ENCODE measurements at places on chromosomes 4 and X.

- DNase-seq: no peak
Observed at GRCh38 chr4:128698386-128698785, 111.1 kb upstream of the JADE1 start.

- no peak for DNase-seq
Observed at GRCh38 chr4:74397748-74398426, 32.9 kb downstream of the EREG start.

DNA sequence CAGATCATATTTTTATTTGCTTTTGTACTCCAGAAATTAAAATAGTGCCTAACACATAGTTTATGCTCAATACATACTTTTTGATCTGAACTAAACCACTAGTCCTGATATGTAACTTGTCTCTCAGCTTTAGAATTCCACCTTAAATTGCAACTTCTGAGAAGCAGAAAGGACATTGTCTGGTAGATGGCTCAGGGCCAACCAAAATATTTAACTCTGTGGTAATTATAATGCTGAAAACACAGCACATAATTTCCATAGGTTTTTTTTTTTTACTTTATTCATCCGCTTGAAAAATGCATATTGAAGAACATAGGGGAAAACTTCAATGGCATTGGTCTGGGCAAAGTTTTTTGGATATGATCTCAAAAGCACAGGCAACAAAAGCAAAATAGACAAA is 59.3 kb downstream of the AREG start:
- DNase-seq: no peak

GRCh38 chr4:98932539-98932938 is 3.6 kb upstream of the EIF4E start:
- DNase-seq: no peak

GRCh38 chr4:38173935-38174518 is 213.8 kb downstream of the PTTG2 start:
- DNase-seq: no peak

GRCh38 chr4:164288578-164288977 is 465.4 kb upstream of the SMIM31 start:
- no peak for DNase-seq

GRCh38 chr4:8911316-8912088 is 39.9 kb upstream of the HMX1 start:
- DNase-seq: no peak

DNA sequence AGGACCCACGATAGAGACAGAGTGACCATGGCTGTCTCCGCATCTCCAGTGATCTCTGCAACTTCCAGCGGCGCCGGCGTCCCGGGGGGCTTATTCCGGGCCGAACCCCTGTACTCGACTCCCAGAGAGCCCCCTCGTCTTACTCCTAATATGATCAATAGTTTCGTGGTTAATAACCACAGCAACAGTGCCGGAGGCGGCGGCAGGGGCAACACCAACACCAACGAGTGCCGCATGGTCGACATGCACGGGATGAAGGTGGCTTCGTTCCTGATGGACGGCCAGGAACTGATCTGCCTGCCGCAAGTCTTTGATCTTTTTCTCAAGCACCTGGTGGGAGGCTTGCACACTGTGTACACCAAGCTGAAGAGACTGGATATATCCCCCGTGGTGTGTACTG is 343 bp downstream of the DACH2 start:
- no peak for DNase-seq

GRCh38 chr4:85522277-85522676 is 47.3 kb downstream of the ARHGAP24 start:
- no peak for DNase-seq

DNA sequence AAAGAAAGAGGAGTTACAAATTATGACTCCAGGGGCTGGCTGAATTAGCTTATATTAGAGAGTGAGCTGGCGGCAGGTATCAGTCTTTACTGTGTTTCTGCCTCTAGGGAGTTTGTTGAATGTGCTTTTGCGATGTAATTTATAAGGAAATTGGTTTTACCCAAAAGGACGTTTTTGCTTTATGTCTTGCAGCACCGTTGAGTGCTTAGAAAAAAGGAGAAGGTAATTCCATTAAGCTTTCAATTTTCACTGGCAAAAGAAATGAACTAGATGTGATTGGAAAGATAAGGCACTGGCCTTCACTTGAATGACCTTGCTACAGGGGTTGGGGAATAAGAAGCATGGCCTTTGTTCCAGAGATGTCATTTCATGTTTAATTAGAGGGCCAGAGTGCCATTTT is 74.9 kb upstream of the CBR4 start:
- no peak for DNase-seq

- DNase-seq: no peak
Observed at GRCh38 chr4:80343887-80344286, 8.4 kb downstream of the CFAP299 start.

DNA sequence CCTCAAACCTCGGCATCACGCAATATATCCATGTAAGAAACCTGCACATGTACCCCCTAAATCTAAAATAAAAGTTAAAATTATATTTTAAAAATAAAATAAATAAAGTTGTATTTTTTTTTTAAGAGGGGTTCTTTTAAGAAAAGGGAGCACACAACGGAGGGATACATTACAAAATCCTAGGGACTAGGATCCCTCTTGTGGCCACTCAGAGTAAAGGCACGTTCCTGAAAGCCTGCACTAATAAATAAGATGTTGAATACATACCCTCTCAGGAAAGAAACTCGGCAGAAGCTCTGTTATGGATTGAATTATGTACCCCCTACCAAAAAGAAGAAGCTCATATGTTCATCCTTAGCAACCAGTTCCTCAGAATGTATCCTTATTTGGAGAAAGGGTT is 50.9 kb upstream of the PRDX4 start:
- DNase-seq: no peak

Measured in activated T-helper 9 cell treated with anti-CD3 and anti-CD28 coated beads, Interleukin-2, amount 50 U/mL, for 16 hours (primary cell).